ENCODE measurements at places on chromosomes 3 and 15.

DNA sequence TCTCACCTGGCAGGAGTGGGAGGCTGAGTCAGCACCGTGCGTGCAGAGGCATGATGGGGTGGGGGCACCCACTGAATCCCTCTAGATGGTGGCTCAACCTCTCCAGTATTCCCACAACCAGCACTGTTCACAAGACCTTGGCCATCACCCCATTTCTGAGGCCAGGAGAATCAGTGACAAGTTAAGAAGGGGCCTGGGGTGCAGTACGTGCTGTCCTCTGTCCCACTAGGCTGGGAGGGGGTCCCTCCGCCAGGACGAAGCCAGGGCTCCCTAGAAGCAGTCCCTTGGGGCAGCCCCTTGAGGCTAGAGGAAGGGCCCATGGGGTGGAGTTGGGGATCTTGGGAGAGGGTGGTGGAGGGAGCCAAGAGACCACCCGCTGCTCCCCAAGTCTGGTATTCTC lies 4.8 kb downstream of the MYL3 start:
- DNase-seq = no peak

- no peak for DNase-seq
These were observed 494.2 kb downstream of the FOXP1 start for GRCh38 chr3:71089271-71089847.

DNA sequence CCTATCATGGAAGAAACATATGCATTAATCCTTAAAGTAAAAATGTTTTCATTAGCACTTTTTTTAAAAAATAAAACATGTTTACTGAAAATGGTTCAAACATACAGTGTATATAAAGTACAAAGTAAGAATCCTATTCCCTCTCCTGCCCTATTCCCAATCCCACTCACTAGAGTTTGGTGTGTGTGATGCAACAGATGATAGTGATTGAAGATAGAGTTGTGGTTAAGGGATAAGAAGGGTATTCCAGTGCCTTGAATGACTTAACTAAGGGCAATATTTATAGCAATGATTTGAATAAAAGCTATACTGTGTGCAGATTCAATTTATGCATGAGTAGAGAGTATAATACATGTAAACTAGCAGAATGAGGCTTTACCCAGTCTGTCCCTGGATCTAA lies 18.1 kb downstream of the ZNF280D start:
- DNase-seq = no peak

DNA sequence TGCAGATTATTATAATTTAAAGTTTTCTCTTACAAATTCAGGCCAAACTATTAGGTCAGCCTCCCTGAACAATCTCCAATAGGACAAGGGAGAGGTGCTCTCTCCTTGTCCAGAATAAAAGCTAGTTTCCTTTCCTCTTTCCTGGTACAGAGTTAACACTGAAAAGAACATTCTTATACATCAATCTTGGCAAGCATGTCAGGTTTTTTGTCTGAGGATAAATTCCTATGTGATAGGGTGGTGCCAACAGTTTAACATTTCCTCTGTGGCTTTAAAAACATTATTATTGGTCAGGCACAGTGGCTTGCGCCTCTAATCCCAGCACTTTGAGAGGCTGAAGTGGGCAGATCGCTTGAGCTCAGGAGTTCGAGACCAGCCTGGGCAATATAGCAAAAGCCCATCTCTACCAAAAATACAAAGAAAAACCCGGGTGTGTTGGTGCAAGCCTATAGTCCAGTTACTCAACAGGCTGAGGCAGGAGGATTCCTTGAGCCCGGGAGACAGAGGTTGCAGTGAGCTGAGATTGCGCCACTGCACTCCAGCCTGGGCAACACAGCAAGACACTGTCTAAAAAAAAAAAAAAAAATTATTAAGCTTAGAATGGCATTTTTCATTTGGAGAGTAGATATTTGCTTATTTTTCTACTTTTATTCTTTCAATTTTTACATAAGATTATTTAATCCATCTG lies 13.7 kb upstream of the ULK4 start:
- no peak for DNase-seq

DNA sequence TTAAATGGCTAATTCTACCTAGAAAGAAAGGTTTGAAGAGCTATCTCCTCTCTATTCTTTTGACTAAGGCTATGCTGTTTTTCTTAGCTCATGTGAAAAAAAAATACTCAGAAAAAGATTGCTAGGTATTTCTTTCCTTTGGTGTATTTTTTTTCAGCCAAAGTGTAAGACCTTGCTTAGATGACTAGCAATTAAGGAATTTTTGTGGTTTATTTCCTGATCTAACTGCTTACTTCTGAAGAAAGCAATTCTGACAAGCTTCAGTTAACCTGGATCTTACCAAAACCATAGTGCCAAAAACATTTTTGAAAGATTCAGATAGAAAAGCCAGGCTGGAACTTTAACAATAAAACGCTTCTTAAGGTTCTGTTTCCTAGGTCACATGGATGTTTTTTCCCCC lies 315.6 kb downstream of the SOX2 start:
- DNase-seq = no peak

Data from GM23338 (cell line).